NCI-H526 treated with DMSO at 0.1 percent for 48 hours (cell line): ENCODE measurements at places on chromosomes 5 and 9.

DNA sequence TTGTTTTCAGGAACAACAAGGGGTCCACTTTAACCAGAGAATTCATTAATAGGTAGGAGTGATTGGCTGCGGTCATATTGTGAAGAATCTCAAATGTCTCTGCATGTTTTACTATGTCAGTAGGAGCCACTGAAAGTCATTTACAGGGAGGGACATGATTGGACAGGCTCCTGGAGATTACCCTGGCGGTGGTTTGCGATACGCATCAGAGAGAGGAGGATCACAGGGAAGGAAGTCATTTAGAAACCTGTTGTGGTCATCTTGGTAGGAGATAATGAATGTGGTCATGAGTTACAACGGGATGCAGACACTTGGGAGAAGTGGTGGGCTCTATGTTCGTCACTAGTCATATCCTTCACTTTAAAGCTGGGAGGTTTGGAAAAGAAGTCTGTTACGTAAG, 262.8 kb downstream of the FAM114A2 start:
- no peak for DNase-seq

DNA sequence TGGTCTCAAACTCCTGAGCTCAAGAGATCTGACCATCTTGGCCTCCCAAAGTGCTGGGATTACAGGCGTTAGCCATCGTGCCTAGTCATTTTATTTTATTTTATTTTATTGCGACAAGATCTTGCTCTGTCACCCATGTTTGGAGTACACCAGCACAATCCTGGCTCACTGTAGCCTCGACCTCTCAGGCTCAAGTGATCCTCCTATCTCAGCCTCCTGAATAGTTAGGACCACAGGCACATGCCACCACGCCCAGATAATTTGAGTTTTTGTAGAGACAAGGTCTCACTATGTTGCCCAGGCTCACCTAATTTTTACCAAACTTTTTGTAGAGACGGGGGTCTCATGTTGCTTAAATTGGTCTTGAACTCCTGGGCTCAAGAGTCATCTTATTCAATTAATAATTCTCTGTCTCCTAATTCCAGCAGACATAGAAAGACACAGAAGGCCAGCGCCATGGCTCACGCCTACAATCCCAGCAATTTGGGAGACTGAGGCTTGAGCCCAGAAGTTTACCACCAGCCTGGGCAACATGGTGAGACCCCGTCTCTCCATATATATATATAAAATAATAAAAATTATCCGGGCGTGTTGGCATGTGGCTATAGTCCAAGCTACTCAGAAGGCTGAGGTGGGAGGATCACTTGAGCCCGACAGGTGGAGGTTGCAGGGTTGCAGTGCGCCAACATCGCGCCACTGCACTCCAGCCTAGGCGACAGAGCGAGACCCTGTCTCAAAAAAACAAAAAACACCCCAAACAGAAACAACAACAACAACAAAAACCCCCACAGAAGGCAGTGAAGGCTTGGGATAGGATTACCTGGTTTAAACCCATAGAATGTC, 1.0 kb upstream of the UBAP1 start:
- no peak for DNase-seq

DNA sequence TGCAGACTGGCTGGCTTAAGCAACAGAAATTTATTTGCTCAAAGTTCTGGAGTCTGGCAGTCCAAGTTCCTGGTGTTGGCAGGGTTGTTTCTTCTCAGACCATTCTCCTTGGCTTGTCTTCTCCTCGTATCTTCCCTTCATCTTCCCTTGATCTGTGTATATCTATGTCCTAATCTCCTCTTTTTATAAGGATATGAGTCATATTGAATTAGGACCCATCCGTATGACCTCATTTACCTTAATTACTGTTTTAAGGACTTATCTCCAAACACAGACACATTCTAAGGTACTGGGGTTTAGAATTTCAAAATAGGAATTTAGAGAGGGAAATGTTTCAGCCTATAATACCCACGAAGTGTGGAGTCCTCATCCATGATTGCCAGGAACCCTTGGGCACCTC, 13.1 kb upstream of the LPAR1 start:
- DNase-seq = no peak

GRCh38 chr5:179115845-179116524, 55.8 kb downstream of the ZNF354C start:
- DNase-seq = no peak

DNA sequence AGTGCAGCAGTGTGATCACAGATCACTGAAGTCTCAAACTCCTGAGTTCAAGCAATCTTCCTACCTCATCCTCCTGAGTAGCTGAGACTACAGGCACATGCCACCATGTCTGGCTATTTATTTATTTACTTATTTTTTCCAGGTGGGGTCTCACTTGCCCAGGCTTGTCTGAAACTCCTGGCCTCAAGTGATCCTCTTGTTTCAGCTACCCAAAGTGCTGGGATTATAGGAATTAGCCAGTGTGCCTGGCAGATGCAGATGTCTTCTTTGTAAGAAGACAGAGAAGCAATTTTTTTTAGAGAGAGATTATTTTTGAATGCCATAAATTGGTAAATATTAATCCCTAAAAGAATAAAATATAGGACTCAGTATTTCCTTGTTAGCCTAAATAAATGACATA, 54.3 kb downstream of the CHSY3 start:
- DNase-seq = no peak

DNA sequence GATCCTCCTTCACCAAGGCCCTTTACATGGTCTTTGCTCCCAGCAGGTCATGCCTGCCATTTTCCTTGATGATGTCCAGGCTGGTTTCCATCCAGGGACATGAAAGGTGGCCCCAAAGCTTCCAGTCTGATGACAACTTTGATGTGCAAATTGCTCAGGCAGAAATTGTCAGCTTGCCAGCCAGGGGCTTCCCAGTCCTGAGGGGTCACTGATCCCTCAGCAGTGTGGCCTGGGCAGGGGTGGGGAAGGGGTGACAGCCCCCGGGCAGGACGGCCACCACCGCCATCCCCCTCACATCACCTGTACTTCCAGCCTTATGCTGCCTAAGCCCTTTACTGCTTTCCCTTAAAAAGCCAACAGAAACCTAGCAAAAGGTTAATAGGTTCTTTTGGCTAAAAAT, 96.3 kb downstream of the ANKRD33B start:
- no peak for DNase-seq
